ENCODE measurements at places on chromosomes 2 and 18. TPM values are rescaled to one million over a fixed set of nuclear protein-coding genes. Genes with fewer than 3 reads are reported as not detected.

- DNase-seq = no peak
Observed at GRCh38 chr18:159037-159652, 788 bp downstream of the USP14 start.

DNA sequence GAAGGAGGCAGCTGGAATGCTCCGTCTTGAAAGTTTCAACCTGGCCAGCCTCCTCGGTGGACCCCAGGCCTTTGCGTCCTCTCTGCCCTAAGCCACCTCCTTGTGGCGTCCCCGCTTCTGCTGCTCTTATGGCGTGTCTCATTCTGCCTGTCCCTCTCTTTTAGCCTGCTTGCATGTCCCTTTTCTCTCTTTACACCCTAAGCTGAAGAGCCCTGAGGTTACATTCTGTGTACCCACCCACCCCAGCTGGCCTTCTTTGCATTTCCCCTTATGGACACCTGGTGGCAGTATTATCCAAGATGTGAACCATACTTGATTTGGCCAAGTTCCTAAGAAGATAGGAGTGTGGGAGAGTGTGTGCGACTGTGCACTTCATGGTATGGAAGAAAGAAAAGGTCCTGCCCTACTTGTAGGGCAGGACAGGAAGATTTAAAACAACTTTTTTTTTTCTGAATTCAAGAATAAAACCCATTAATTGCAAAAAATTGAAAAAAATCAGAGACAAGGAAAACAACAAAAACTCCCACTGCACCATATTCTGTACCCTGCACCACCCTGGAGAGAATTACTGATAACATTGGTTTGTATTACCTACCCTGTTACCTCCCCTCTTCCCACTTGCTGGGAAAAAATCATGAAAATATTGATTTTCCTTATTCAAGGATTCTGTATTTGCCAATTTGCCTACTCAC lies 77.4 kb downstream of the DYSF start:
- no peak for DNase-seq

- no peak for DNase-seq
Observed at GRCh38 chr2:150607390-150607811, 119.9 kb upstream of the RND3 start.

- DNase-seq = no peak
Observed at GRCh38 chr2:239239607-239240413, 161.0 kb downstream of the HDAC4 start.

- DNase-seq = no peak
Observed at GRCh38 chr2:218406949-218407618, 7.4 kb downstream of the CTDSP1 start.

- DNase-seq = peak; percentile 91
Observed at GRCh38 chr2:239275044-239275685, 125.7 kb downstream of the HDAC4 start.

The CCDC121 gene
- total RNA-seq = 3.6 TPM

The G6PC2 gene
- total RNA-seq = not detected

The WNT10A gene
- 7.1 TPM for total RNA-seq

The RAD51AP2 gene
- total RNA-seq = 0.14 TPM

The TUBA4A gene
- 116 TPM for total RNA-seq

The DUSP2 gene
- 1.7 TPM for total RNA-seq

The MSH6 gene
- 33.6 TPM for total RNA-seq

The CKAP2L gene
- 2.5 TPM for total RNA-seq

The CXXC1 gene
- total RNA-seq = 45.8 TPM

The RAB31 gene
- 44.2 TPM for total RNA-seq

Data from kidney epithelial cell (primary cell).